ENCODE measurements at places on chromosomes 5 and 9.
A peak's percentile ranks its signal among the peaks of the same experiment; 100 is the strongest.

DNA sequence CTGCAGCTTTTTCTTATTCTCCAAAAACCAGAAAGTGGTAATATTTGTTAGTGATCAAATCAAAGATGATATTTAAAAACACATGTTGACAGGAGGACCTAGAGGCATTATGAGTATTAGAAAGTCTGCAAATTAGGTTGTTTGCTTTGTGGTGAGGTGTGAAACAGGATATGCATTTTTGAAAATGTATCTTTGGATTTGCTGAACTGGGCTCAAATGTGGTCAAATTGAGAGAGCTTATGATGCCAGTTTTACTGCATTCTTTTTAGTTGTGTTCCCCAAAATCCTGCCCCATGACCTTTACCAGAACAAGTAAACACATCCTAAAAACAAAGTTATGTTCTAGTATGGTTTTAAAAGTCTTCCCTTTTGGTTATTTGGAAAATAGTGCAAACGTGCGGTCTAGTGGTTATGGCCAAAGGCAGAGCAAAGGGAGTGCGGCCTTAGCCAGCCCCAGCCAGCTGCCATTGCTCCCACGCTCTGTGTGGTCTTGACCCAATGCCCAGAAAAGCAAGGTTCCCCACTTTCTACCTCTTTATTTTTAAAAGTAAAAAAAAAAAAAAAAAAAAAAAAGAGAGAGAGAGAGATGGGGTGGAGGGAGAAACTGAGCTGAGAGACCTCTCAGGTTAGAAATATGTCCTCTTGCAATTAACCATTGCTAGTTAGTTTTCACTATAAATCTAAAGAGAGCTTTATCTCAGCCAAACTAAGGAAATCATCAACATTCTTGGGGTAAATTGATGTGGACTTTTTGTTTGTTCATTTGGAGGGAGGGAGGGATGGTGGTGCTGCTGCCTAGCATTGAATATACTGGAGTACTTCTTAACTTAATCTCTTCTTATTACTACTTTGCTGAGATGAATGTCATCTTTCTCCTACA lies 176.6 kb downstream of the ARHGAP26 start:
- no peak for DNase-seq

DNA sequence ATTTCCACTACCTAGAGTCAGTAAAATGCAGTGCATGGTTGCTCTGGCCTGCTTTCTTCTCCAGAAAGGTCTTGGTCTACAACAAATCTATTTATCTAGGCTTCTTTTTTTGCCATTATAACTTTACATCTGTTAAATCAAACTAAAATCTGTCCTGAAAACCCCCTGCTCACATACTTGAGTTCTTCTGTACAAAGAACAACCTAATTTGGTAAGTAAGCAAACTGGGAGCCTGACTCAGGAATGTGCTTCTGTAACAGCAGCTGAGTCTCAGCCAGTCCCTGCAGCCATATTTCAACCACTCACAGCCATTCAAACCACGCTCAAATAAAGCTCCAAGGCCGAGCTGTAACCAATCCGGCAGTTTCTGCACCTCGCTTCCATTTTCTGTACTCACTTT lies 95.8 kb downstream of the PLPP1 start:
- peak; percentile 89 for DNase-seq

- DNase-seq = no peak
Measured at GRCh38 chr5:129921204-129921603, 16.9 kb downstream of the CHSY3 start.

DNA sequence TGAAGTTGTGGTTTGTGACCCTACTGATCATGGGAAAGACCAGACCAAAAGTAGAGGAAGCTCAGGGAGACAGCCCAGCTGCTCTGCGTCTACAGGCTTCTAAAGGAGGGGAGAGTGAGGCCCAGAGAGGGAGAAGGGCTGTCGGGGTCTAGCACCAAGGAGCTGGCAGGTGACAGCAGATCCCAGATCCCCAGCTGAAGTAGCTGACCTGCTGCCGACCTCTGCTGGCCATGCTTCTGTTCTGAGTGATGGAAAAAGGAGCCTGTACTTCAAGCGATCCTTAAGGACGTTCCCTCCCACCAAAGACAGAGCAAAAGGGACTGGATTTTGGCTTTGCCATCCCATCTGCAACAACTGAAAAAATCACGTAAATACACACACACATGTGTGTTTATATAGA lies 22.7 kb upstream of the QSOX2 start:
- no peak for DNase-seq

DNA sequence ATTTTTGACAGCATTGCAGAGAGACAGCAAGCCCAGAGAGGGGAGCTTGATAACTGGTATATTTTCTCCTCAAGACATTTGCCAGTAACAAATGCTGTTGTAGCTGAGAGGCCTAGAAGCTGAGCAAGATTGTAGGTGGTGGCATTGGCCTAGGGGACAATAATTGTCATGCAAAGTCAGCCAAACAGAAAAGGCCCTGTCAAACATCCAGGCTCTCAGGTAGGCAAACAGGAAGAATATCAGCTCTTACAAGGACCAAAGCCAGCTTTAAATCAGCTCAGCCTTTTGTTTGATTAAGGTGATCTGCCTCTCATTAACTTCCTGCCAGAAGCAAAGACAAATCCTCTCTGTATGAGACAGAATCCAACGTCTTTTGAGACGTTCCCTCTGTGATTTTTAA lies 29.7 kb upstream of the BARX1 start:
- no peak for DNase-seq

DNA sequence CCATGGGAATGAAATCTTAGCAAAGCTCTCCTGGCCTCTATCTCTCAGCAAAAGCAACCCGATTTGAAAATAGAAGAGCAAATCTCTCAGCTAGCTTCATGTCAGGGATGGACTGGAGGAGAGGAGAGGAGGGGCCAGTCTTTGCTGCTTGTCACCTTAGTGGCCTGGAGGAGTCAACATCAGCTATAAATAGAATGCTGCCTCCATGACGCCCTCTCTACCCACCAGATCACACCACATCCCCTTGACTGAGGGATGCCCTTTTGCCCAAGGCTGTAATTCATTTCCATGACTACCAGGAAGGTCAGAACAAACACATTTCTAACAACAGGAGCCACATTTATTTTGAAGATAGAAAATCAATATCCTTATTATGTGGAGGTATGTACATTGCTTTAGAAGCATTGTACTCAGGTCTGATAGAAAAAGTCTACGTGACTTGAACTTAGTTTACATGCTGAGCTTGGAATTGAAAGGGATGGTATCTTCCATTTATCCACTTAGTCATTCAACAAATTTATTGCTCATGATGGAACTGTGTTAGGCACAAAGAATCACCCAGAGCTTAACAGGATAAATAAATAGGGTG lies 92.4 kb upstream of the LIFR start:
- no peak for DNase-seq

GRCh38 chr5:151673421-151673820 lies 13.3 kb downstream of the SPARC start:
- no peak for DNase-seq

- no peak for DNase-seq
Measured at GRCh38 chr5:5522336-5522735, 99.9 kb downstream of the ICE1 start.

GRCh38 chr9:26264709-26265601 lies 586.7 kb upstream of the TUSC1 start:
- peak; percentile 99 for DNase-seq

- DNase-seq = no peak
Measured at GRCh38 chr9:111149018-111149759, 110.9 kb upstream of the LPAR1 start.

DNA sequence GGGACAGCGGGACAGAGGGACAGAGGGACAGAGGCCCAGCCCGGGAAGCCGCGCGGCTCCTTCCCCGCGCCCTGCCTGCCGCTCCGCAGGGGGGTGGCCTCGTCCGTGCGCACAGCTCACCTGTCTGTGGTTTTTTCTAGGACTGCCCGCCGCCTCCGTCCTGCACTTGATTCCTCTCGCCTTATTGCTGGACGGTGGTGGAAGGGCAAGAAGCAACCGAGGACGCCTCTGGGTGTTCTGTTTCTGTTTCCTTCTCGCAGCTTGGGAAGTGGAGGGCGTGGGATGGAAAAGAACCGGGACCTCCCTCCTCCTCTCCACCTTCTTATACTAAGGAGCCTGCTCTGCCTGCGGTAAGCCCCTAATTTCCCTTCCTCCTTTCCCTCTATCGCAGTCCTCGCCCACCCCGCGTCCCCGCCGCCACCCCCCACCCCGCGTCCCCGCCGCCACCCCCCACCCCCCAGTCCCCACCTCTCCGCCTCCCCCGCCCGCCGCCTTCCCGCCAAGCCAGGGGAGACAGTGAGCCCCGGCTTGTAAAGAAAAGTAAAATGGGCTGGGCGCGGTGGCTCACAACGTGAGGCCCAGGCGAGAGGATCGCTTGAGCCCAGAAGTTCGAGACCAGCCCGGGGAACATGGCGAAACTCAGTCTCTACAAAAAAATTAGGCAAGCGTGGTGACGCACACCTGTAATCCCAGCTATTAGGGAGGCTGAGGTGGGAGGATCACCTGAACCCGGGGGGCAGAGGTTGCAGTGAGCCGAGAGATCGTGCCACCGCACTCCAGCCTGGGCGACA lies 9.6 kb upstream of the FLT4 start:
- no peak for DNase-seq

GRCh38 chr5:17058438-17058837 lies 122.3 kb upstream of the MYO10 start:
- no peak for DNase-seq

GRCh38 chr5:65186646-65187227 lies 295.0 kb downstream of the ADAMTS6 start:
- no peak for DNase-seq

GRCh38 chr5:12214267-12215015 lies 310.2 kb upstream of the CTNND2 start:
- no peak for DNase-seq

GRCh38 chr5:119019501-119019900 lies 31.2 kb upstream of the DTWD2 start:
- DNase-seq = no peak

DNA sequence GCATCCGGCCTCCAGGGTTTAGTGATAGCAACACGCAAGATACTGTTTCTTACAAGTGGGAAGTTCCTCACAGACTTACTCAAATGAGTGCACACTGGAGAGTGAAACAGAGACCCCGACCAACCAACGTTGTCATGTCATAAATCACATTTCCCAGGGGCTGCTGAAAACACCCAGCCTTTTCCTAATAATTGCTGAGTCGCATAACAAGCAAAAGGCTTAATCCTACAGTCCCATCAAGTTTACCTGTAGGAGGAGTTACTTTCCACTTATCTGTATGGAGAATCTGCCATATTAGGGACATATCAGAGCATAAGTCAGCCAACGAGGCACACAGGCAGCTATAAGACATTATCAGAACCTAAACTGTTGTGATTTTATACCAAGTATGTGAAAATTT lies 156.4 kb upstream of the LHFPL2 start:
- DNase-seq = no peak

DNA sequence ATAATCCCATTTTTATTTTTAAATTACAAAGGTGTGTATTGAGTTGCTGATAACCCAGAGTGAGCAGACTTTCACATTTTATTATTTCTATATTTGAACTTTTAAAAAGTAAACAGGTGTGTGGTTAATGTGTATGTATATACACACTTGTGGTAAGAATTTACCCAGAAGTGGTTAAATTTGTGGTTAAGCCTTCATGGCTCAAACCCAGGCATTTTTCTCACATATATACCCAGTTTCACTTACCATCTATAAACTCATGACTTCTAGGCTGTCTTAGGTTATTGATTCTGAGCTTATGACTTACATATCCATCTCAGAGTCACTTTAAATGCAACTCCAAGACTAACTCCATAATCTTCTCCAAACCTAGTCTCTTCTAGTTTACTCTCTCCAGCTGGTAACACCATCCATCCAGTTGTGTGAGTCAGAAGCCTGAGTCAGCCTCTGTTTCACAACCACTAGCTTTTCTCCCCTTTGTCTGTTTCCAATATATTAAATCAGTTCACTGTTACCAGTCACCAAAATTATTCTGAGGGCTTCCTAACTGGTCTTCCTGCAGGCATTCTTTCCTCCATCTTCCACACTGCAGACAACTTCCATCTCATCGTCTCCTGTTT lies 20.2 kb downstream of the ZBED3 start:
- peak; percentile 83 for DNase-seq

DNA sequence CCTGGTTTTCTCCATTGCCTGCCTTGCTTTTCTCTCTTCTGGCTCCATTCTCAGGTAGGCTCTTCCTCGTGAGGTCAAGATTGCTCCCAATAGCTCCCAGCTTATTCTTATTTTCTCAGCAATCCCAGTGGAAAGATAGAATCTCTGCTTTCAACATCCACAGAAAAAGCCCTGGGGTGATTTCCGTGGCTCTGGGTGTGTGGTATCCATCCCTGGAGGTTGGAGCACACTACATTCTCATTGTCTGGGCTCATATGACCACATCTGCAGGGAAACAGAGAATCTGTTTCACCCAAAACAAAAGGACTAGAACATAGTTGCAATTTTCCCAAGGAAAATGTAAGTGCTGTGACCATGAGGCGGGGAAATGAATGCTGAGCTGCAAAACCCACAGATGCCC lies 236.0 kb downstream of the TENT4A start:
- DNase-seq = no peak

- no peak for DNase-seq
Measured at GRCh38 chr5:39083968-39084367, 9.8 kb upstream of the RICTOR start.

- no peak for DNase-seq
Measured at GRCh38 chr9:99694393-99694792, 127.3 kb upstream of the NR4A3 start.

DNA sequence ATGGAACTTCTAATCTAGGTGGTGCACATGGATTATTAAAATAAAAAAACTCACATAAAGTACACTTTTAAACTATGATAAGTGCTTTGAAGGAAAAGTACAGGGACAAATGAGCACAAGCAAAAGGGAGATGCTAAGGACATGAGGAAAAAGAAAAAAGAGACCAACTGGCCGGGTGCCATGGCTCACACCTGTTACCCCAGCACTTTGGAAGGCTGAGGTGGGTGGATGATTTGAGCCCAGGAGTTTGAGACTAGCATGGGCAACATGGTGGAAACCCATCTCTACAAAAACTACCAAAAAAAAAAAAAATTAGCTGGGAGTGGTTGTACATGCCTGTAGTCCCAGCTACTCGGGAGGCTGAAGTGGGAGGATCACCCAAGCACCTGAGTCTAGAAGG lies 67.1 kb downstream of the SH3TC2 start:
- DNase-seq = no peak

GRCh38 chr5:158170060-158170459 lies 311.1 kb upstream of the CLINT1 start:
- DNase-seq = no peak

GRCh38 chr5:62593331-62593730 lies 14.7 kb downstream of the LRRC70 start:
- DNase-seq = no peak

DNA sequence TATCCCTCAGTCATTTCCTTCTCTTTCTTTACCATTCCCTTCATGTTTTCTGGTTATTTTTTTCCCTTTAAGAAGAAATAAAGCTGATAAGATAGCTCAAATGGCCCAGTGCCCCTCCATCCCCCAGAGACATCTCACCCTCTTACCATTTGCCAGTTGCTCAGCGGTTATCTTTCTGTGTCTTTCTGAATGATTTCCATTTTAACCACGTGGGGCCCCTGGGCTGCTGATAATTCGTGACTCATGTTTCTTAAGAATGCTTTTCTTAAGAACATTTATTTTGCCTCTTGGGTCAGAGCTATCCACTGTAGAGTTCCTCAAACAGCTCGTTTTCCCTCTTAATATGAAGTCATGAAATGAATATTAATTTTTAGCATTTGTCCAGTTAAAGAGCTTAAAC lies 147.8 kb downstream of the MAST4 start:
- peak; percentile 3 for DNase-seq

- DNase-seq = no peak
Measured at GRCh38 chr9:135901031-135901758, 6.2 kb downstream of the CAMSAP1 start.

Data from fibroblast of skin of right quadriceps (primary cell).